Activated CD8-positive, alpha-beta memory T cell treated with anti-CD3 and anti-CD28 coated beads for 24 hours (primary cell): ENCODE measurements at places on chromosomes 3 and 15.

DNA sequence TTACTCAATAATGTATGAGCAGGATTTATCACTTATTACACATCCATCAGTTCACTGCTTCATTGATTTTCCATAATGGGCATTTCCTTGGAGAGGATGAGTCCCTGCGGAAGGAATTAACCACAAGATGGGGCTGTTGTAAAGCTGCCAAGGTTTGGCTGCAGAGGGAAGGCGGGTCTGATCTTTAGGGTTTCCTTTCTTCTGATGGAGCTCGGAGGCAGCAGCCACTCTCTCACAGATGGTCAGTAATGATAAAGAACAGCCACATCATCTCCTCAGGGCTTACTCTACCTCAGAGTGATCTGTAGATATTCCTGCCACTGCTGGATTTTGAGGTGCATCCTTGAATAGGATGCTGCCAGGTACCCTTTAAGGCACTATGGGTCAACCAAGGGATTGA is 115.2 kb downstream of the USP13 start:
- DNase-seq = no peak

GRCh38 chr15:31925541-31925940 is 104.8 kb upstream of the CHRNA7 start:
- no peak for DNase-seq

DNA sequence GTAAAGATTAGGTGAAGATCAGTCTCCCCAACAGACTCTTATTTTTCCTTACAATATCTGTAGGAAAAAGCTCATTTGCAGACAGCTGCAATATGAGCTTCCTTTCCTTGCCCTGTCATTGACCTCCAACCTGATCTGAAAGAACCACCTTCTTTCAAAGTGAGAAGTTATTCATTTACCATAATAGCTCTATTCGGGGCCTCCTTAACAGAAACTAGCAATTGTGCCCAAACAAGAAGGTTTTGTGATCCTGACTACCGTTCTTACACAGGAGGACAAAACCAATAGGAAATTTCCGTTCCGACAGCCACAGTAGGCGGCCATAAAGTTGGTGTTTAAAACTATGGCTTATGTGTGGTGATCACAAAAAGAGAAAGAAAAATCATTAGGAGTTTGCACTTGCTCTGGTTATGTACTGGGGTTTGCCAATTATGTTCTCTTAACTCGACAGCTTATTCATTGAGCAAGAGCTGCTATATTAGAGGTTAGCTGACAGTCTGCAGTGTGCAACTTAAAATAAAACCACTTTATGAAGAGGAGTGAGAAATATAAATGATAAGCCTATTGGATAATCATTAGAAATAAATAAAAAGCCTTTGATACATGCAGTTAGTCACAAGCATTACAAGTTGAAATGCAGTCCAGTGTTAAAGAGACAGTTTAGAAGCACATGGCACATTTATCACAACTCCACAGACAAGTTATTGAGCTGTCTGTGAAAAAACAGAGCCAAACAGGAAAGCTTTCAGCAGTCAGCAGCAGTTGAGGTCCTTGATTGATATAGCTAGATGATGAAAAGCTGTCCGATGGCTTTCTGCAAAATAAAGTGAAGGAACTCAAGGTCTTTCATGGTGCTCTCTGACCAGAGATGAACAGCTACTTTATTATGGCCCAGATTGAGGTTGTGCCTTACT is 199.8 kb downstream of the WDR72 start:
- DNase-seq = no peak

DNA sequence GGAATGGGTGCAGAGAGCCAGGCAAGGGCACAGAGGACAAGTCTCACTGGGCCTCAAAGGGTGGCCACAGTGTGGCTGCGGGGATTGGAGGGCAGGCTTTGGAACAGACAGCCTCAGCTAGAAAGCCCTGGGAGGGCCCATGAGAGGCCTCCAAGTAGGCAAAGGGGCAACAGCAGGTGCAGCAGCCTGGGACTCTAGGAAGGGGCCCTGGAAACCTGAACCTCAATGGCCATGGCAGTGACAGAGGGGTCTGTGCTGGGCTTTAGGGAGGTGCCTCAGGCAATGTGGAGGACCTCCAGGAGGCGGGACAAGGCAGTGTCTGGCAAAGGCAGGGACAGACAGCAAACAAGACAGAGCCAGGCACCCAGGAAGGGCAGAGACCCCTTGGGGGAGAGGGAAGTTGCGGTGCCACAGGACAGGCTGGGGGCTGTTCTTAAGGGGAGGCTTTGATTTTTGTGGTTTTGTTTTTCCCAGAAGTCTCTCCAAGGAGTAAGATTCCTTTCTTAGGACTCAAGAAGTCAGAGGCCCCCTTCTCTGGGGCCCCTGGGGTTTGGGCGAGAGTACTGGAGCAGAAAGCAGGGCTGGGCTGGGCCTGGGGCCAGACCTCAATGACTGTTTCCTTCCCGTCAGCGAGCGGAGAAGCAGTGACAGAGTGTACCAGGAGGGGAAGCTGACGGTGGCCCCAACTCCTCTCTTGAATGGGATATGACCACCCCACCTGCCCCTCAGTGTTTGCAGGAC is 9.7 kb downstream of the STOML1 start:
- peak; percentile 64 for DNase-seq

DNA sequence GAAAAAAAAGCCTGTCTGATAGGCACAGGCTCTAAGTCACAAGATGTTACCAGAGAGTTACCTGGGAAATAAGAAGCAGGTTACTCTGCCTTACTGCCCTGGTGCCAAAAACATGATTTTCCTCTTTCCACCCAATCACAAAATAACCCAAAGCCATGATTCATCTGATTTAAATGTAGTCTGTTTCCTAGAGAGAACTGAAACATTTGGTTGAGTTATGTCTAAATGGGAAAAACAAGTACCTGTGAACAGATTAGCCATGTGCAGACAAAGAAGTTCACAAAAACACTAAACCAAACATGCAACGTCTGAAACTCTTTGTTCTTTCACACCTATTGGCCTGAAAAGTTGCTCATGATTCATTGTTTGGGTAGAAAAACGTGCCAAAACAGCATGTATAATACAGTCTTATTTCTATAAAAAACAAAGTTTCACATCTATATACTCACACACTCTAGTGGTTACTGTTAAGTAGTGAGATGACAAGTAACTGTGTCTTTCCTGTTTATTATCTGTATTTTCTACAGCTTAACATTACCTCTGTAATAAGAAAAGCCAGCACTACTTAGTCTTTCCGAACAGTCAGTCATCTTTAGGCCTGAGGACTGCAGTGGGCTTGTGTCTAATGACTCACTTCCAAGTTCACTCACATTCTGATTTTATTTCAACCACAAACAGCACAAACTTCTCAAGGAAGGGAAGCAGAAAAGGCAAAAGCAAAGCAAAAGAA is 30.2 kb downstream of the FAM174B start:
- DNase-seq = no peak
